ENCODE measurements at places on chromosomes 4 and X.

GRCh38 chr4:169025184-169025583 is 15.1 kb upstream of the CBR4 start:
- no peak for DNase-seq

- no peak for DNase-seq
Observed at GRCh38 chr4:48481581-48481980, 1.6 kb upstream of the SLC10A4 start.

DNA sequence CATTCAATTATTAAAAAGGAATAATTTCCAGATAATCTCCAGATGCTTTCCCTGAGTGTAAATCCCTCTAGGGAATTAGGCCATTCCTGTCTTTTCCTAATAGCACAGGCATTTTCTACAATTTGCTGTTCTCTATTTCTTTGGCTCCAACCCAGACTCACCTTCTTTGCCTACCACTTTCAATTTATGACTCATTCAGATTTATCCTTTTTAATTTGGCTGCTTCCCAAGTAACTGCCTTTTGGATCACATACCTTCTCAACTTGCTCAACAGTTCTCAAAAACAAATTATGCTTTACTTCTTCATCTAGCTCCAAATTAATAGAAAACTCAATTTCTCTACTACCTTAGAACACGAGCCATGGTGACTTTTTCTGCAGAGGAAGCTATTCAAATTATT is 1166.3 kb upstream of the PCDH7 start:
- no peak for DNase-seq

DNA sequence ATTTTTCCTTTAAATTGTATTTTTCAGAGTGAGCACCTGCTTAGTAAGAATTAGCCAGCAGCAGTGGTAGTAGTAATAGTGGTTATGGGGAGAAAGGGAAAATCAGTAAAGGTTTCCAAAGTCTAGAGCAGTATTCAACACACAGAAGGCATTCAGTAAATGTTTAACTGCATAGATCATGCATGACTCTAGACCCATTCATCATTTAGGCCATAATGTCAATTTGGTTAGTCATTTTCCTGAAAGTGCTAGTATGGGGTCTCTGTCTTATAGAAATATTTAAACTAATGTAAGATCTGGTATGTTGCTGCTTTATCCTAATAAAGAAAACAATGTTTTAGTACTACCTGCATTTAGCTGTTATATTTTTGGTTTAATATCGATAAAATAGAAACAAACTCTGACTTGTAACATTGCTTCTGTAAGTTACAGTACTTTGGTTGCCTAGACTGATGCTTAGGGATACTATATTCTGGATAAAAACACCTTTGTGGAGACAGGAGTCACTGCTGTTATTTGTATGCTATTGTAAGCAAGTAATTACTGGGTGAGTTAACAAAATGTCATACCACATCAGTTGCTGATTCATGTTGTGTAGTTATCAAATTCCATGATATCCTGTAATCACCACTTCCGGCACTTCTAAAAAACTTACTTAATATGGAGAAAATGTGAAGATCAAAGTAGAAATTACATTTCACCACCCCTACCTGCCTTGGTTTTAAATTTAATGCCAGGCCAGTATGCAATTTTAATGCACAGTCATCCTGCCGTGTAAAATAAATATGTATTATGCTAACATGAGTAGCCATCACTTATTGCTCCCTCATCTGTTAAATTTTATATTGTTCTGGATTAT is 115.8 kb upstream of the BMPR1B start:
- no peak for DNase-seq

DNA sequence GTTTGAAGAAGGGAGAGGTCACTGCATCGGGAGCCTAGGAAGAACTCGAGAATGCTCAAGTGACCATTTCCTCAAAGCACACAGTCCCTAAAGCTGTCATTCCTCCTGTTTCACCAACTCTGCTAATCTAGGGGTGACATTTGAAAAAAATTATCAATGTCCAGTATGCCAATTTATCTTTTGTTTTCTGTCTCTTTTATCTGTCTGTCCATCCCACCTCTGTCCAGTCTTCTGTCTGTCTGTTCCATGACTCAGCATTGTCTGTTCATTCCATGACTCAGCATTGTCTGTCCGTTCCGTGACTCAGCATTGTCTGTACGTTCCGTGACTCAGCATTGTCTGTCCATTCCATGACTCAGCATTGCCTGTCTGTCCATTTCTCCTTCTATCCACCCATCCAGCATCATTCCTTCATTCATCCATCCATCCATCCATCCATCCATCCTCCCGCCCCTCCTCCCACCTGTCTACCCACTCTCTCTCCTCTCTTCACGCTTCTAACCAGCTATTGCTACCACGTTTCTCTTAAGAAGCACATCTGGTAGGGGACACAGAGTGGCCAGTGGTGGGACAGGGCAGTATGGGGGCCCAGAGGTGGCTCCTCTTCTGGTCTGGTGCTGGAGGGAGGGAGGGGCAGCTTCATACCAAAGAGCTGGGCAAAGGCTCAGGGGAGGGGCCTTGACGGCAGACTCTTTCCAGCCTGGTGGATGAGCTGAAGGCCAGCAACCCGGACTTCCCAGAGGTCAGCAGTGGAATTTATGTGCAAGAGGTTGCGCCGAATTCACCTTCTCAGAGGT is 34.1 kb downstream of the HTRA3 start:
- DNase-seq: no peak

GRCh38 chr4:149638073-149638472 is 177.6 kb downstream of the IQCM start:
- DNase-seq: no peak

GRCh38 chr4:150079081-150079581 is 886 bp downstream of the DCLK2 start:
- DNase-seq: no peak

DNA sequence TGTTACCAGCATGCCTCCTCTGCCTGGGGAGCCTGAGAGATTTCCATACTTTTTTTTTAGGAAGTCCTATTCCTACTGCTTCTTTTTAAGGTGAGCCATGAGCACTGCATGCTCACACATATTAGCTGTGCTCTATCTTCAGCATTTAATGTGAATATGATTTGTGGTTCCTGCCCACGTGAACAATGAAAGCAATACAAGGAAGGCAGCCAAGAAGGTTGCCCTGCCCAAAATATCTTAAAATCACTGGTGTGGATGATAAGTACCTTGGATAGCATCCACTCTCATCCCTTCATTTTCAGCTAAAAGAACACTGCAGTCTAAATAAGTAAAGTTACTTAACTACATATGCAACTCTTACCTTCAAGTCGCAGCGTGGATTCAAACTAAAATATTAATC is 607.5 kb downstream of the PACRGL start:
- no peak for DNase-seq

GRCh38 chr4:121690001-121690400 is 6.8 kb downstream of the ANXA5 start:
- no peak for DNase-seq

GRCh38 chr4:14906805-14907204 is 95.5 kb upstream of the CPEB2 start:
- no peak for DNase-seq

DNA sequence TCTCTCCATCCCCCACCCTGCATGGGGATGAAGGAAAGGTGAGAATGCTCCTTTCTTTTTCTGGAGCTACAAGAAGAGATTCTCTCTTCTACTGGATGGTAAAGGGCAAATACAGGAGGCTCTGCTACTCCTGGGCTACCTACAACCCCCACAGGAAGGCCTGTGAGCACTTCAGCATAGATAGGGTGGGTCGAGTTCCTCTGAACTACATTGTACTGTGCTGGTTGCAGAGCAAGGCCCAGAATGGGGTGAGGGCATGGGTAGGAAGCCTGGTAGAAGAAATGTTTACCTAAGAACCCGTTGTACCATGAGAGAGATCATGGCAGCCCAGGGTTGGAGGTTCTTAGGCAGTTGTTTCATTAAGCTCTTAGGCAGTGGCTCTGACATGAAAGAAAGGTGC is 510.4 kb downstream of the MID1IP1 start:
- DNase-seq: no peak

DNA sequence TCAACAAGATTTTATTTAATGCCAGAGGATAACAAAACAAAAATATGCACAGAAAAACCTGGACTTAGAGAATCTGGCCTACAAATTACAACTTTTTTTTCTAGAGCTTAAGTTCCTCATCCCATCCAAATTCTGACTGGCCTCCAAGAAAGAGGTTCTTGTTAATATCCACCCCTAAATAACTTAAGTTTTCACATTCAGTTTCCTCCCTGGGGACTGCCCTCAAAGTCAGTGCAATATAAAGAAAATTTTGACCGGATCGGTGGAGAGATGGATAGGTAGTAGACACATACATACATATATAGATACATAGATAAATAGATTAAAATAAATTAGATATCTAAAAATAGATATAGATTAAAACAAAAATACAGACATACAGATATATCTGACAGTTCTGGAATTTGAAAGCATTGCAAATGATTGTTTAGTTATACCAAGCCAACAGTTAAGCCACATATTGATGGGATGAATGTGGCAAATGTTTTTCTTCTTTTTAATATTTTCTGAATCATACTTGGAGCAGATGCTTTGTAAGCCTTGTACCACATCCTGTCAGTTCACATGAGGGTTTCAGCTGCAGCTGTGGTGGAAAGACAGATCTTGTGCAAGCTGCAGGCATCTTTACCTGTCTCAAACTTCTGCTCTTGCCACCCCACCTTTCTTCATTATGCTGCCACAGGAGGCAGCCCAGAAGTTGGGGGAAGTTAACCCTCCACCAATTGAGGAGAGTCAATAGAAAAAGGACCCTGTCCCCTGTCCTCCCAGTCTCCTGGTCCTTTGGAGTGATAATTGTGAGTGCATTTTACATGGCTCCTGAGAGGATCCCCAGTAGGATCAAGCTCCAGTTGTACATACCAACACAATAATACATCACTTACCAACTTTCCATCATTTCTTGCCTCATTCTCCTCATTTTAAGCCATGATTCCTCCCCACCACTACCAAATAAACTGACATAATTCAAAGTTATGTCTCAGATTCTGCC is 58.5 kb upstream of the PRDM8 start:
- DNase-seq: peak; percentile 14

GRCh38 chrX:23373129-23373804 is 38.6 kb downstream of the PTCHD1 start:
- no peak for DNase-seq

DNA sequence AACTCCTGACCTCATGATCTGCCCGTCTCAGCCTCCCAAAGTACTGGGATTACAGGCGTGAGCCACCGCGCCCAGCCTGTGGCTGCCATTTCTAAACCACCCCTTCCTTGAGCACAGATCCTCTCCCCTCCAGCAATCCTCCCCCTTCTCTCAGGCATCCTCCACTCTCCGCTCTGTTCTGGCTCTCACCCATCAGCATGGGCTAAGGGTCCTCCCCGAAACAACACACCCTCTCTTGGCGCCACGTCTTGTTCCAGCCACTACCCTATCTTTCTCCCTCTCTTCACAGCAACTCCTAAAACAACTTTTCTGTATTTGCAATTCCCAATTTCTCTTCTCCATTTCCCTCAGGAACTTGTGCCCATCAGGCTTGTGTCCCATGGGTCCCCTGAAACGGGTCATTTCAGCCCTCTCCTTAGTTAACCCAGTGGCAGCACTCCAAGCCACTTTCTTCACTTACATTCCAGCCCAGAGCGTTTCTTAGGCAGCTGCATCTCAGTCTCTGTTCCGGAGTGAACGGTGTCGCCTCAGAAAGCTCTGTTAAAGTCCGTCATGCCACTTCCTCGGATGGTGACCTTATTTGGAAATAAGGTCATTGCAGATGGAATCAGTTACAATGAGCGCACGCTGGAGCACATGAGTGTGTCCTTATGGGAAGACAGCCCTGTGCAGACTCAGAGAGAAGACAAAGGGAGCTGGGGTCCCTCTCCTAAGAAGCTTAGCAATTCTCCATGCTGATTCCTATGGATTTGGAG is 28.3 kb upstream of the CLDN24 start:
- no peak for DNase-seq

- DNase-seq: no peak
Observed at GRCh38 chr4:40055511-40055862, 1.2 kb upstream of the N4BP2 start.

GRCh38 chr4:65508168-65508567 is 162.1 kb downstream of the EPHA5 start:
- no peak for DNase-seq

DNA sequence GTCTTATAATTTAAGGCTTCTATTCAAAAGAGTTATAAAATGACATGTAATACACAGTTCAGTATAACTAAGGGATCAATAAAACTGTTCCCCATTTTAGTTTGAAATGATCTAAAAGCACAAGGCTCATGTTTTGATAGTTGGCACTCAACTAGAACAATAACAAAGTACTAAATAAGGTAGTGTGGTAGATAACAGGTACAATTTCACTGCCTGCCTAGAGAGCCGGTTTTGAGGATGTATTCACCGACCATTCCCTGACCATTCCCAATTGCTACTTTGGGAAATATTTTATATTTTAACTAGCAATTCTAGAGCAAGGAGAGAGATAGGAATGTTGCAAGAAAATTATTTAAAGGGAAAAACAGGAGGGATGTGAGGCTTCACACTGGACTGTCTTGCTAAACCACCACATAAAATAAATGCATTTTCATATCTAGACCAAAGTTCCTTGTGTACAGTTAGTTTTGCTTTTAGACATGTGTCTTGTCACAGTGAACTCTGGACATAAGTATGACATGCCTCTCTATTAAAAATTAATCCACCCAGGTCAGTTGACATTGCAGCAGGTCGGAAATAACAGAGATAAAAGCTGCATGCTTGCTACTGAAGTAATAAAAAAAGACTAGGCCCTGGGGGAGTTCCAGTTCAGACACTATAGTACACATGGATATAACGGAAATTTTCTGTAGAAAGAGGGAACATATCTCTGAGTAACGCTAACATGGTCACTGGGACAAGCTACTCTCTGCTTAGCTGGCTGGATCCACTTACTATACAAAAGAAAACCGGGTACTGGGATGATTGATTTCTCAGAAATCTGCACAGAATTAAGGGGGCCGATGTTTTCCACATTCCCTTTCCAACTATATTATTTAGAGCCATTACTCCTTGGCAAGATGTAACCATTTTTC is 56.3 kb upstream of the NAP1L5 start:
- DNase-seq: no peak

DNA sequence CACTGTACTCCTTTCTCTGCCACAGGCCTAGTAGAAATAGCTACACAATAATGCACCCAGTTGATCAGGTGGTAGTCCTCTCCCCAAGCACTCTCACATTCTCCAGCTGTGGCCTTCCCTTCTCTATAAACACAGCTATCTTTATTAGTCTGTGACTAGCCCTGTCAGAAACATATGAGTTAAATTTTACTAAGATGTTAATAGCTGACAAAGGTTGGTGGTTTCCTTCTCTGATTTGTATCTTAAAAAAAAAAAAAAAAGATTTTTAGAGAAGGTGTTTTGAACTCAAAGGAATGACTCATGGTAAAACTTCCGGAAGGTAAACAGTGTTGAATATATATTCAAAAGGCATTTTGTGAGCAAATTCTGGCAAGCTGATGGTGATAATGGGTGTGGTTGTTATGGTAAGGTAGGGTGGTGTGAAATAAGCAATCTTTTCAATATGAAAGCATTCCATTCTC is 327.4 kb downstream of the PPP3CA start:
- peak; percentile 5 for DNase-seq

- DNase-seq: no peak
Observed at GRCh38 chrX:19756597-19757131, 130.7 kb downstream of the SH3KBP1 start.

- no peak for DNase-seq
Observed at GRCh38 chr4:68349279-68349648, 626 bp downstream of the YTHDC1 start.
